ENCODE measurements at places on chromosomes 13 and 19.
A peak's percentile ranks its signal among the peaks of the same experiment; 100 is the strongest.

DNA sequence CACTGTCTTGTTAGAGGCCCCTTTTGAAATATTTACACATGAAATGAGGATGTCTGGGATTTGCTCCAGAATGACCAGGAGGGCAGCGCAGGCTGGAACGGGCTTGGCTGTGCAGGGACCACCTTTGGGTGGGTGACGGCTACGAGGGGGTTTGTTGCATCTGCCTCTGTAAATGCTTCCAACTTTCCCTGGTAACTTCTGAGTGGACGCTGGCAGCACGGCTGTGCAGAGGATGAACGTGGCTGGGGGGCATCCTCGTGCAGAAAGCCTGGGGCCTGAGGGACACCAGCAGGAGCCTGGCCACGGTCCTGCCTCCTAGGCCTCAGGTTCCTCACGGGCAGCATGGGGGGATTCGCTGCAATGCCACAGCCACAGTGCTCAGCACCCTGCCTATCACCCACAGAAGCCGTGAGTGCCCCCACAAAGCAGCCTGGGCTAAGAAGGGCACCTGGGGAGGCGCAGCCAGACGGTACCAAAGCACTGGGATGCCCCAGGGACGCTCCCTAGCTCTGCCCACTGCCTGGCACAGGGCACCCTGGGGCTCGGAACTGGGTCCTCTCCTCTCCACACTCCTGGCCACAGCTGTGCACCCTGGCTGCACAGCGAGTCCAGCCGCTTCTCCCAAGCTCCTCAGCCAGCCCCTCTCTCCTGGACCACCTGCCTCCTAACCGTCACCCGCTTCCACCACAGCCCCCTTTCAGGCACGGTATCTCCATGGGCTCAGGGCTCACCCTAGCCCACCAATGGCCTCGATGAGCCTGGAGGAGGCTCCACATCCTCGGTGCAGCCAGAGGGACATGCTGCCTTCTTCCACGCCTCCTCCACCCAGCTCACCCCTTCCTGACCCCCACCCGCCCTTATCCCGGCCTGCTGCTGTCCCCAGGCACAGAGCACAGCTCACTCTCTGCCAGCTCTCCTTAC, 44.5 kb downstream of the MLLT1 start:
- no peak for DNase-seq

DNA sequence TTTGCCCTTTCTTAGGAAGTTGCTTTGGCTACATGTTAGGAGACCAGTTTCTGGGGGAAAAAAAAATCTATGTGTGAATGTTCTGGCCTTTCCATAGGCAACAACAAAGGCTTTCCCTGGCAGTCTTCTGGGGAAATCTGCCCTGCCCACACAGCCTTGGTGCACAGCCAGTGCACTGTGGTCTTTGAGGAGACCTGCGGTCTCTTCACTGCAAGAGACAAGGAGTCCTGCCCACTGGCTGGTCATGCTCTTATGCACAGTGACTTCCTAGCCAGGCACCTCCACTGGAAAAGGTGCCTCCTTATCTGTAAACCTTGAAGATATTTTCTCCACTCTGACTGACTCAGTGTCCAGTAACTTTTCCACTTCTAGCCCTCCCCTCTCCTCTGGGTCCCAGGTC, 155.1 kb downstream of the SUCLA2 start:
- DNase-seq: no peak

DNA sequence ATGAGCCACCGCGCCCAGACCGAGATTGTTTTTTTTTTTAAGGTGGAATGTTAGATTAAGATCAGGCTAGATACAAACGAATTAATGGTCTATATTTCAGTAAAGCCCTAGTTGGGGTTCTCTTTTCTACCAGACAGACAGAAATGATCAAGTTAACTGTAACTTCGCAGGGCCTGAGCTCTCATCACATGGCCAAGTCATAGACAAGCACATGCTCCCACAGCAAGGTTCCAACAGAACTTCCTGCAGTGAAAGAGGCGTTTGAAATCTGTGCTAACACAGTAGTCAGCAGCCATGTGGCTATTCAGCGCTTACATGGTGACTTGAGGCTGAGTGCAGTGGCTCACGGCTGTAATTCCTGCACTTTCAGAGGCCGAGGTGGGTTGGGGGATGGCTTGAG, 34.7 kb upstream of the SEMA6B start:
- DNase-seq: no peak

- DNase-seq: peak; percentile 69
Measured at GRCh38 chr19:51690454-51691073, 2.6 kb upstream of the SPACA6 start.

- no peak for DNase-seq
Measured at GRCh38 chr13:88022431-88023208, 351.4 kb downstream of the SLITRK5 start.

DNA sequence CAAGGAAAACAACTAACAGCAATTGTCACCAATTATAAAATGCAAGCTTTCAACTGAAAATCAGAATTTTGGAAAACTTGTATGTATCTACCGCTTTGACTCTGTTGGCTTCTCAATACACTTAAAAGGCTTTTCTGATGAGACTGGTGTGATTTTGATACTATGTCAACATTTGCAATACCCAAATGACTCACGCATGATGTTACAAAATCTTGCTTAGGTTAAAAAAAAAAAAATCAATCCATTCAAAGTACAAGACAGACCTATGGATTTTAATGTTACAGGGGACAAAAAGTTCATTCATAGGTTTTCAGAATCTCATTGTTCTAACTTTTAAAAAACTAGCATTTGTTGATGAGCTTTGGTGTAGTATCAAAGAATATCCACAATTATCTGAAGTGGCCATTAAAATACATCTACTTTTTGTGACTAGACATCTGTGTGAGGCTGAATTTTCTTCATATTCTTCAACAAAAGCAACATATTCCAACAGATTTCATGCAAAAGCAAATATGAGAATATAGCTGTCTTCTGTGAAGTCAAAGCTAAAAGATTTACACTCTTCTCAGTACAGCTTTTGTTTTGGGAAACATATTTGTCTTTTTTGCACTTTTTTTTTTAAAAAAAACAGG, 10.7 kb downstream of the ELF1 start:
- peak; percentile 20 for DNase-seq

GRCh38 chr13:30868799-30869470, 37.1 kb upstream of the MEDAG start:
- DNase-seq: no peak

DNA sequence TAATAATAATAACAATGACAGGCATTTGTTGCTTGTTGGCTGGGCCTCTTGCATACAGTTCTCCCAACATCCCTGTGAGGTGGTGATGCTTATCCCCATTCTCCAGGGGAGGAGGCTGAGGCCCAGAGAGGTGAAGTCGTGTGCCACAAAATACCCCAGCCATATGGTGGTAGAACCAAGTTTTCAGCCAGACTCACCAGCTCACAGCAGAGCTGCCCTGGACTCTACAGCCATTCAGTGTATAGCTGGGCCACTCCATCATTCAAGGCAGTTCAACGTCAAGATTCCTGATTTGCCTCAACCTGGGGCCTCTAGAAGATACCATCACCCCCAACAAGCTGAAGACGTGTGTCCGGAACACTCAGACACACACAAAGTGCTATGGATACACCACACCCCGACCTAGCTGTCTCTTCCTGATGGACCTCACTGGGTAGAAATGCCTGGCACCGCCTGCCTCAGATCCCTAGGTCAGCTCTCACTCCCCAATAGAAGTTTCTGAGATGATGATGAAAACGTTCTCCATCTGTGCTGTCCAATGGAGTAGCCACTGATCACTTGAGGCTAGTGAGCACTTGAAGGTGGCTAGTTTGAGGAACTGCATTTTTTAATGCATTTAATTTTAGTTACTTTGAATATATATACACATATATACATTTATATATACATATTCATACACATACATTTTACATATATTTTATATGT, 4.3 kb upstream of the CEACAM19 start:
- no peak for DNase-seq

DNA sequence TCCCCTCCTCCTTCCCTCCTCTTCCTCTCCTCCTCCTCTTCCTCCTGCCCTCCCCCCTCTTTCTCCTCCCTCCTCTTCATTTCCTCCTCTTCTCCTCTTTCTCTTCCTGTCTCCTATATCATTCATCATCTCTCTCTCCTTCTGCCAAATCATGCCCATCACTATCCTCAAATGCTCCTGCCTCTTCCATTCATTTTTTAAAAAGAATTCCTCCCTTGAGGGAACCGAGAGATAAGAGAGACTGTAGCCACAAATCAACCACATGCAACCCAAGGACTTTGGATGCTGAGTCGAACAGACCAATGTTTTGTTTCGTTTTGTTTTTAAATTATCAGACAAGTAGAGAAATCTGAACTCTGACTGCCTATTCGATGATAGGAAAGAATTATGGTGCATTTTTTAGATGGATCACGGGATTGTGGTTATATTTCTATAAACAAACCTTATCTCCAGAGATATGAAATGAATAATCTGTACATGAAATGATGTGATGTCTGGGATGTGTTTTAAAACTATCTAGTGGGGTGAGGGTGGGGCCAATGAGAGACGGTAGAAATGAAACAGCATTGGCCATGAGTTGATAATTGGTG, 9.5 kb upstream of the ZNF541 start:
- peak; percentile 66 for DNase-seq

- DNase-seq: no peak
Measured at GRCh38 chr19:18853755-18854427, 22.1 kb downstream of the UPF1 start.

DNA sequence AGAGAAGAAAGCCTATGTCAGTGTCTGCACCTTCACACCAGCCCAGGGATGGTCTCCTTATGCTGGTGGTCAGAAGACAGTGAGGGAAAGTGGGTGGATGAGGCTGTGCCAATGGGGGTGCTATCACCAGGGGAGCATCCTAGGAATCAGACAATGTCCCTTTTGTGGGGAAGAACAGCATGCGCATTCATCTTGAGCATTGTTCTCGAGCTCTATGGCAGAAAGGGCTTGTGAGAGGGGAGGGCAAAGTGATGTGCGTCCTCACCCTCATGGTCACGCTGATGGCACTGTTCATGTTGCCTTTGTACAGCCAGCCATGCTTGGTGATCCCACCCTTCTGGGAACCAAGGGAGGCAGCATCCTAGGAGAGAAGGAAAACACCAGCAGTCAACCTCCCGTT, 56.1 kb downstream of the DOCK9 start:
- DNase-seq: no peak

GRCh38 chr13:96696389-96696900, 297.8 kb downstream of the OXGR1 start:
- DNase-seq: no peak

DNA sequence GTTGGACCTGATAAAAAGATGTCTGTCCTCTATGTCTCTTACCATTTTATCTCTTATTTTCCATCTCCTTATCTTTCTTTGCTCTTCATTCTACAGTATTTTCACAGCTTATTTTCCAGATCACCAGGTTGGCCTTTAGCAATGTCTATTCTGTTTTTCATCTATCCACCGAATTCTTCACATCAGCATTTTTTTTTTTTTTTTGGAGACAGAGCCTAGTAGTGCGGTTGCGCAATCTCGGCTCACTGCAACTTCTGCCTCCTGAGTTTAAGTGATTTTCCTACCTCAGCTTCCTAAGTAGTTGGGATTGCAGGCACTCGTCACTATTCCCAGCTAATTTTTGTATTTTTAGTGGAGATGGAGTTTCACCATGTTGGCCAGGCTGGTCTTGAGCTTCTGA, 49.0 kb downstream of the DNAJC15 start:
- DNase-seq: no peak

- no peak for DNase-seq
Measured at GRCh38 chr19:58531034-58531840, 11.6 kb upstream of the ZBTB45 start.

GRCh38 chr19:15787611-15788155, at the start of gene OR10H5:
Gene OR10H5, plus strand, starts transcription at chr19:15787661. Its CDS starts 6,388 bp downstream, at chr19:15794049.
- no peak for DNase-seq

DNA sequence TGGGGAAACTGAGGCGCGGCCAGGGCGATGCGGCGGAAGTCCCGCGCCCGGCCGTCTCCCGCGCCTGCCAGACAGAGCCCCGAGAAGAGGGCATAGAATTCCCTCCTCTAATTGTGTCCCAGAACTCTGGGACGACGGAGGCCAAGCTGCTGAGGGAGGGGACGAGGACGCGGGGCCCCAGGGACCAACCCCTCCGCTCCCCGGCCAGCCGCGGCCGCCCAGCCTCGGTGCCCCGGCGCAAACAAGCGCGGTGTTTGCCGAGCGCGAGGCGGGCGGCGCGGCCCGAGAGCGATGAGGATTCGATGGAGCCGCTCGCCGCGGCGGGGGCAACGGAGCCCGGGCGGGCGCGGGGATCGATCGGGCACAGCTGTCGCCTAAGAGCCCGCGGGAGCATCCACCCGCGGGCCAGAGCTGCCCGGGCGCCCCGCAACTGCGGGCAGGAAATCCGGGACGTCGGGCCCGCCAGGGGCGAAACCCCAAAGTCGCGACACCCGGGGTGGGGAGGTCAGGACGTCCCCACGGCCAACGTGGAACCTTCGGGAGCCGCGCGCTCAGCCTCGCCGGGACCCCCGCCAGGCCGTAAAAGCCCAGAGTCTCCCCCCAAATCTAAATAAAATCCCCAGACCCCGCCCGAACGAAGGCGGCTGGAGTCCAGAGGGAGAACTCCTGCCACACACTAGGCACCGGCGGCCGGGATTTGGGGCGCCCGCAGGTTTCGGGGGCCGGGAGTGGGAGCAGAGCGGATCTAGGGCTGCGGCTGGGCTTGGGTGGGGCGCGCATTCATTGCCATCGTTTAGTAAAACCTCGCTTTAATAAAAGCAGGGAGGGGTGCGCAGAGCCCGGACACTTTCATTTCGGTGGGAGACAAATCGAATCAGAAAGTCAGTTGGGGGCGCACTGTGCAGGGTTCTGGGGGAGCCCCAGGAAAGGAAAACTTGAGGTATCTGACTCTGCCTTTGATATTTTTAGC, 3.6 kb upstream of the ONECUT3 start:
- DNase-seq: no peak

- DNase-seq: no peak
Measured at GRCh38 chr13:114109641-114110041, 22.8 kb downstream of the RASA3 start.

GRCh38 chr19:38650172-38650775, 2.8 kb downstream of the ACTN4 start:
- DNase-seq: no peak

- DNase-seq: no peak
Measured at GRCh38 chr19:14654786-14655560, 19.7 kb downstream of the ADGRE3 start.

DNA sequence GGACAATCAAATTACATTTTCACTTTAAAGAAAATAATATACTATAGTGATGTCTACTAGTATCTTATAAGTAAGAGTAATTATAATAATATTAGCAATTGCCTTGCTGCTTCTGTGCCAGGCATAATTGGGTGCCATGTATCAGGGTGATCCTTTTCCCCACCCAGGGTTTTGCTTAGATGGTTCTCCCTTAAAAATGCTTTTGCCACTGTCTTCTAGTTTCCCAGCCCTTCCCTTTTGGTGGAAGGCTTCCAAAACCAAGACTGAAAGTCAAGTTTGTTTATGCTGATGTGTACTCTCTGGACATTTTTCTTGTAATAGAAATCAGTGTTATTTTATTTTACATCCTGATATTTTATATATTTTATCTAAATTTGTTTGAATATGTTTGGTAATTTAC, 77.8 kb downstream of the ITGBL1 start:
- DNase-seq: no peak

DNA sequence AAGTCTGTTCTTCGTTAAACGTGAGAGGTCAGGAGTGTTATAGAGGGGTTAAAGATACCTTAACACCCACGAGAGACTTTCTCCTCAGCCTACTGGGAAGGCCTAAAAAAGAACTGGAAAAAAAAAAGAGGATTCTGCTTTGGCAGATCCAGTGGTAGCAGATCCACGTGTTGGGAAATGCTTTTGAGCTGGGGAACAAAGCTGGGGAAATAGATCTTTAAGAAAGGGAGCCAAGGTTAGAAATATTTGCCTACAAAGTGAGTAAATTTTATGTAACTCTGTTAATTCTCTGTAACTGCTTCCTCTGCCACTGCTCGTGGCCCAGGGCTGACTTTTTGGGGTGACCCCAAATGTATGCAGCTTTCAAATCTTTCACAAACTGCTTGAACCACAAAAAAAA, 11.7 kb downstream of the RFX2 start:
- DNase-seq: no peak
